ENCODE measurements at places on chromosomes 1 and 21. TPM values are rescaled to one million over a fixed set of nuclear protein-coding genes. Genes with fewer than 3 reads are reported as not detected.
A peak's percentile ranks its signal among the peaks of the same experiment; 100 is the strongest.

GRCh38 chr1:59081795-59082194 lies 215.1 kb upstream of the FGGY start:
- DNase-seq, result no peak

GRCh38 chr1:76627901-76628300 lies 239.4 kb upstream of the ST6GALNAC5 start:
- no peak for DNase-seq

- no peak for DNase-seq
Measured at GRCh38 chr1:21299780-21300395, 9.6 kb upstream of the ECE1 start.

DNA sequence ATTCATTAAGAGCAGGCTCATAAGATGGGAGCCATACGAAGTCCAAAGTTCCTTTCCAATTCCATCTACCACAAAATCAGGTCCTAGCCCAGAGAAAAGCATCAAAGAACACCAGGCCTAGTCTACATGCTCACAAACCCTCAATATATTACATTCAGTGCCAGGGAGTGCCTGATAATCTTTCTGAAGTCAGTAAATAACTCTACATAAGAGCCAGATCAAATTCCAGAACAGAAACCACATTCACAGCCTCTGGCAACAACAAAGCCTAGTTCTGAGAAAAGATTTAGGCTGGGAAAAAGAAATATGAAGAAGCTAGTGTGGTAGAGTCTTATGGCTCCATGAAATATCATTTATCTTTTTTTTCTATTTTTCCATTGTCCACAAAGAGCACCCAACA lies 40.5 kb upstream of the RBBP5 start:
- DNase-seq, result no peak

GRCh38 chr1:16126160-16126559 lies 29.7 kb downstream of the EPHA2 start:
- no peak for DNase-seq

DNA sequence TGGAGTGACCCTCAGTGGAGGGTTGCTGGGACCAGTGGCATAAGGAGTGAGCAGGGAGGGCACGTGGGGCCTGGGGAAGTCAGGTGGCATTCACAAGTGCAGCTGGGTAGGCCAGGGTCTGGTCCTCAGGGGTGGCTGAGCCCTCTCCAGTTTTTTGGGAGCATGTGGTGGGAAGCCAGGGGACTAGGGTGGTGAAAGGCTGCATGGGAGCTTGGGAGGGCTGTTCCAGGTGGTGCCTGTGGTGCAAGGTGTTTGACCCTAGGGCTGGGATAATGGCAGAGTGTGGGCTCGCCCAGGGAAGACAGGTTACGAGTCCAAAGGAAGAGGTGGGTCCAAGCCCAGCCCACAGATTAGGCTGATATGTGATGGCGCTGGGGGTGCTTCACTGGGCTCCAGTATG lies 30.5 kb downstream of the MAN1C1 start:
- no peak for DNase-seq

DNA sequence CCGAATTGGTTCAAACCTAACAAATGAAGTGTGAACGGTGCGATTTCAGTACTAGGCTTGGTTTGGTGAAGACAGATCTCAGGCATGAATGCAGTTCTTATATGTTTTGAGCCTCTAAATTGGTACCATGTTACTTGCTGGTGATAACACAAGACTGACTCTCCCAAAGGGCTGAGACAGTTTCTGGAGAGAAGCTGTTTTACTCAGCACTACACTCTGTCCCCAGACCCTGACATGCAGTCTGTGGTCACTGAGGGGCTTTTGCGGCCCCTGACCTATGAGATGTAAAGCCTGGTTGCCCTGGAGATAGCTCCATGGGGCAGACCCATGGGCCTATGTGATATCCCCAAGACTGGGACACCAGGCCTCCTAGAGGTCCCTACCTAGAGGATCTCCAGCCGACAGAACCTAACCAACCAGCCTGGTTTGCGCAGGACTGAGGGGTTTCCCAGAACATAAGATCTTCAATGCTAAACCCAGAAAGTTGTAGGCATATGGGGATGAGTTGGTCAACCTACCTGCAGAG lies 19.4 kb upstream of the FOXE3 start:
- DNase-seq, result no peak

GRCh38 chr1:186512698-186513457 lies 52.0 kb upstream of the PDC start:
- DNase-seq, result no peak

- peak; percentile 92 for DNase-seq
Measured at GRCh38 chr1:206030714-206031113, 7.0 kb upstream of the CTSE start.

DNA sequence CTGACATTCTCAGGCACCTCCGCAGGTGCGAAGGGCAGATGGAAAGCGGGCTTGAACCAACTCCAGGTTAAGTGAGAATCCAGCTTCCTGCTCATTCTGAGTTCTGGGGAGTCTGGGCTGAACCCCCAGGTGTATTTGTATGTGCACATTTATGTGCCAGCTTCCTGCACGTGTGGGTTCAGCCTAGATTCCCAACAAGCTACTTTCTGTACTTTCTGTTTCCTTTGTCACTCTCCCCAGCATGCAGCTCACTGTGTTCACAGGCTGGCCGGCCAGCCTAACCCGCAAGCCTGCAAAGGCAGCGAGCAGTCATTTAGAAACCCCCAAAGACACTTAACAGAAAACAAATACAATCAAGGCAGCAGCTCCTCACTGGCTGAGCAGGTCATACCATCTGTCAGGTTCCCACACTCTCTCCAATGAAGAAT lies 1.3 kb upstream of the IL19 start:
- peak; percentile 91 for DNase-seq

DNA sequence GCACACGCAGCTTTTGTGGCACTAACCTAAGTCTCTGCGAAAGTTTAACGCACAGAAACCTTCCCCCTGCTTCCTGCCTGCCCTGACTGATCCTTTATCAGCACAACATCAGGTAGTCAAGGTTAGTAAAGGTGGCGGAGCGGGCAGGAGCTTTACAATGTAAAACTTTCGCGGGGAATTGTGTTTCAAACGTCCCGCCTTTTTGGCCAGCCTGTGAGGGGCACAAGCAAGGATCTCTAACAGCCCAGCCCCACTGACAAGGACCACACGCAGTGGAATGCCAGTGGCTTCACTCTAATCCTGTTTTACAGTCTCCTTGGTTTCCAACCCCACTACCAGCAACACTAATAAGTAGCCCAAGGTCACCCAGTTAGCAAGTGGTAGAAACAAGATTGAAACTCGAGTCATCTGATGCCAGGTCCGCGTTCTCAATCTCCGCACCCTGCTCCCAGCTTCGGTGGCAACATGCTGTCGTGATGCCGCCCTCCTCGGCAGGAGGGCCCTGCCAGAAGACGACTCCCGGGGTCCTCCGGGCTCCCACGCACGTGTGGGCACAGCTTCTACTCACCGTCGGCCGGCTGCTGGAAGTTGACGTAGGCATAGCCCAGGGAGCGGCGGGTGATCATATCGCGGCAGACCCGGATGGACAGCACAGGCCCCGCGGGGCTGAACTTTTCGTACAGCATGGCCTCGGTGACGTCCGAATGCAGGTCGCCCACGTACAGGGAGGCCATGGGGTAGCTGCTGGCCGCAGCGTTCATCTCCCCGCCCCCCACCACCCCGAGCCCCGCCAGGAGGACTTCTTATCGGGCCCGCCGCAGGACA lies 1.2 kb downstream of the PABPC4 start:
- DNase-seq, result peak; percentile 84

DNA sequence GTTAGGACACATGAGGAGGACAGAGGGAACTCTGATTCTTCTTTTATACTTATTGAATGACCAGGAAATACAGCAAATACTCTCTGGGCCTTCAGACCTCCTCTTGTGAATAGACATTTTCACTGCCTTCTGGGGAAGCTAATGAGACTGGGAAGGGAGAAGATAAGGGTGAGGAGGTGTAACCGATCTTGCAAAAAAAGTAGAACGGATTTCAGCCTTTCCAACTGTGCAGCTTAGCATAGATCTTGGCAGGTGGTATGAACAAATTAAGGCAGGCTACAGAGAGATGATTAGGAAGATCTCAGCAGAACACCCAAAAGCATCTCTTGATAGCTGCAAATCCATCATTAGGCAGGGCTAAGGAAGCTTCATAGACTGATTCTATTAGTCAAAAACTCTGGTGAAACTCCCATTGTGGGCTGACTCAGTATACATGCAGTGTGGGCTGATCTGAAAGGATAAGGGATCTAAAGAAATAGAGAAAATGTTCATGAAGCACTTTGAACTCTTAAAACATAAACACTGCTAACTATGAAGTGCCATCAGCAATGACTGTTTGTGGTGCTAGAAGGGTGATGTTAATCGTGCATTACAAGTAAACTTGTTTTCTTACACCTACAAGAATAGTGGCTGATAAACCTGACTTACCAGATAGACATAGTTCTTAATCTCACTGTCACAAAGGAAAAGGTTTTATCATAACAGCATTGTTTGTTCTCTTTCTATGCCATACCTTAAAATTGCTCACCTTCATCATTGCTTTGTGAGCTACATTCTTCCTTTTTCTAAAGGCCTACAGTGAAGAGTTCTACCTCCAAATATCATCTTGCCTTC lies 85.5 kb upstream of the PALMD start:
- DNase-seq, result no peak

- no peak for DNase-seq
Measured at GRCh38 chr1:184424945-184425344, 38.1 kb downstream of the C1orf21 start.

GRCh38 chr1:30683699-30684098 lies 39.7 kb downstream of the MATN1 start:
- DNase-seq, result no peak

- DNase-seq, result no peak
Measured at GRCh38 chr1:180966744-180967536, 54.2 kb downstream of the KIAA1614 start.

DNA sequence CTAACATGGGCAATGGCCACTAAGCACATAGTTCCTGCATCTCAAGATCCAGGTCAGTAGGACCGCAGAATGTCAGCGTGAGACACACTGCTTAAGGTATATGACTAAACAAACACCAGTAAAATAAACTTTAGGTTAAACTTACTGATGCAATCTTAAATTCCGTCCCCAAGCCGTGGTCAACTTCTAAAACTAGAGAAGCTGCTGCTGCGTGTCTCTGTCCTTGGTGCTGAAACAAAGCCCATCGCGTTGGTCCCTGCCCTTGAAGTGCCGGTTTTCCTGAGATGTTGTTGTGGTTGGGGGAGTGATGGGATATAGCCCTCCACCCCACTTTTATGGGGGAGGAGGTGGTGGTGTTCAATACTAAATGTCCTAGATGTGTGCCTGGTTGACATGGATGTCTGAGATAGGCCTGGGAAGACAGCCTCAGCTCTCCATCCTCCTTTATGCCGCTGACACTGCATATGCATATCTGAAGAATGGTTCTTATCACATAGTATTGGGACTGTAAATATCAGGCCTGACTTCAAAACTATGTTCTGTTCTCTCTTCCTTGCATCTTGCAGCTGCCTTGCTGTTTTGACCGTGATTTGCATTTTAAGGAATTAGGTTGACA lies 72.0 kb upstream of the KCNA3 start:
- DNase-seq, result peak; percentile 89

DNA sequence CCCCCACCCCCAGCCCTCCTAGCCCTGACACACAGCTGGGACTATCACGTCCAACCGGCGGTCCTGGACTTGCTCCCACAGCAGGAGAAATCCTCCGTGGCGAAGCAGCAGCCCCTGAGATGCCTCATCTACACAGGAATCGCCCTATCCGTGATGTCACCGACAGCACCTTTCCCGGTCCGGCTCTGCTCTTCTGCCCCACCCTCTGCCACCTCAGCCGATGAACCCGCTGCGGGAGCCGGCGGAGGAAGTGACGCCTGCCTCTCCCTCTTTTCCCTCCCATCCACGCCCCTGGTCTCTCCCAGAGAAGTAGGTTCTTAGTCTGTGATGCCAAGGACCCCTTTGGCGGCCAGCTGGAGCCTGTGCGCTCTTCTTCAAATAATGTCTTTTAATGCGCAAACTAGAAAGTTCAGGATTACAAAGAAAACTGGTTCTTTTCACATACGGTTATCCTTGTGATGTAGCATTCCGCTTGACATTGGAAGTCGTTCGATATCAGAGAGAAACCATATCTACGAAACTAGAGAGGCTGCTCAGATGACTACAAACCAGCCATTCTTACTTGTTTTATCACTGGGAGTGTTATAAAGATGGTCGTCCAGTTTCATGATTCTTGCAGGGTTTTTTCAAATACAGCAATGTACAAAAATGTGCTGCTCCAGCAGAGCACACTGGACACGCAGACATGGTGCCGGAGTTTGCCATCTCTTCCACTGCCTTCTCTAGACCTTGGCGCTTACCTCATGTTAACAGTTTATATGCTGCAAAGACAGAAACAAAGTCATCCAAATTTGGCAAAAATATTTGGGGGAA lies 120.3 kb downstream of the PPIAL4G start:
- DNase-seq, result peak; percentile 73

DNA sequence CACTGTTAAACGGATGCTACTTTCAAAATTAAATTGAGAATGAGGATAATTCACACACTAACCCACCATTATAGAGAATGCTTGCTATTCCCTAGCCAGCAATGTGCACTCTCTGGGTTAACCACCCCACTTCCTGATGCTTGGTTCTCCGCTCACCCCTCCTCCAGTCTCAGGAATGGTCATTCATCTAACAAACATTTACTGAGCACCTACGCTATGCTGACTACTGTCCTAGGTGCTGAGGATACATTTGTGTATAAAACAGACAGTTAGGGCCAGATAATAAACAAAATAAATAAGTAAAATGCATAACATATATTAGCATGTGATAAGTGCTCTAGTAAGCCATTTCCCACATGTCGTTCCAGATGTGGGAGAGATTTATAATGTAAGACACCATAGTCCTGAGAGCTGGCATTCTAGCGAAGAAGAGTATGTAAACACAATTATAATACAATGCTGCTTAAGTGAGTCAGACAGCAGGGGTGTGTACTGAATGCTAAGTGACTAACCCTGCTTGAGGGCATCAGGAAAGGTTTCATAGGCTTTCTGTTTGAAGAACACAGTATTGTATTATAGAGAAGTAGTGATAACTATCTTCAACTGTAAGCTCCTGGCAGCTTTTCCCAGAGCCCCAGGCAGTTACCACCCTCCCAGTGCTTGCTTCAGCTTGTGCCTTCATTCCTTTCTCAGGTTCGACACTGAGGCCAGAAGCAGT lies 126.7 kb upstream of the CACHD1 start:
- DNase-seq, result no peak

DNA sequence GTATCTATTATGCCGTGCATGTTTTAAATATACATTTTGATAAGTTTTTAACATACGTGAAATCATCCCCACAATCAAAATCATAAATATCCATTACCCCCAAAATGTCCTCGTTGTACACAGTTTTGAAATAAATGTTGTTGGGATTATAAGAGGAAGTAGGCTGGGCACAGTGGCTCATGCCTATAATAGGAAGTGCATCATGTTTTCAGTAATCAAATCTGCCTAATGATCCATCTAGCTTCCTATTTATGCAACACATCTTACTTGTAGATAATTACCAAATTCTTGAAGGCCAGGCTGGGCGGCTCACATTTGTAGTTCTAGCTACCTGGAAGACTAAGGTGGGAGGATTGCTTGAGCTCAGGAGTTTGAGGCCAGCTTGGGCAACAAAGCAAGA lies 15.0 kb upstream of the IFNGR2 start:
- no peak for DNase-seq

- no peak for DNase-seq
Measured at GRCh38 chr1:228392111-228392936, 14.3 kb downstream of the TRIM11 start.

The NFIA gene
- 0.63 TPM for total RNA-seq

The RRP1 gene
- 94.4 TPM for total RNA-seq

The POU3F1 gene
- 1.4 TPM for total RNA-seq

The CYP4B1 gene
- not detected for total RNA-seq

The LRP8 gene
- total RNA-seq, result 76.8 TPM

The HIVEP3 gene
- total RNA-seq, result 73.9 TPM

The FAM177B gene
- 0.47 TPM for total RNA-seq
